ENCODE measurements at places on chromosomes 6 and 20.

- no peak for DNase-seq
These were observed 36.3 kb upstream of the SIRT5 start for GRCh38 chr6:13538084-13538483.

- no peak for DNase-seq
These were observed 11.7 kb downstream of the HCK start for GRCh38 chr20:32063695-32064094.

DNA sequence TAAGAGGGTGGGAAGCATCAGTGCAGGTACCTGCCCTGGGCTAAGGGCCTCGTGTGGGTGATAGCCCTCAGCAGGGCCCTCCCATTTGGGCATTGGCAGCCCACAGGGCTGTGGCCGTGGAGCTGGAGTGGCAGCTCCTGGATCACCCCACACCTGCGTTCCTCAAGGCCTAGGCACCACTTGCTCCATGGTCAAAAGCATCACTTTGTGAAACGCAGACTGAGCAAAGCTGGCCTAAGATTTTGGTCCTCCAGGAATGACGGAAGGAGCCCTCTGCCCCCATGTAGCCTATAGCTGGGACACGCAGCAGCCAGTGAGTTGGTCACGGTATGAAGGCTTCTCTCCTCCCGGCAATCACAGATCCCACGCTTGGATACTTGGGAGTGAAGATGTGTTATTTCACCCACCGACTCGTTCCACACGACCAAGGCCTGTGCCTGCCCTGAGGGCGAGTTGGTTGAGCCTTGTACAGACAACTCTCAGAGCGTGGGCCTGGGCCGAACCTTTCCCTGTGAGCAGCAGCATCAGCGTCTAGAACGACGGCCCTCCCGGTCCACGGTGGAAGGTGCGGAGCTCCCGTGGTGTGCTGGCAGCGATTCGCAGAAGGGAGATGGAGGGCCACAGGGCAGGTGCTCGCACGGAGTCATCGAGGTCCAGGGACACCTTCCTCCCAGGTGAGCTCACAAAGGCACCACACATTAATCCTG, 39.7 kb downstream of the THBS2 start:
- DNase-seq = no peak

DNA sequence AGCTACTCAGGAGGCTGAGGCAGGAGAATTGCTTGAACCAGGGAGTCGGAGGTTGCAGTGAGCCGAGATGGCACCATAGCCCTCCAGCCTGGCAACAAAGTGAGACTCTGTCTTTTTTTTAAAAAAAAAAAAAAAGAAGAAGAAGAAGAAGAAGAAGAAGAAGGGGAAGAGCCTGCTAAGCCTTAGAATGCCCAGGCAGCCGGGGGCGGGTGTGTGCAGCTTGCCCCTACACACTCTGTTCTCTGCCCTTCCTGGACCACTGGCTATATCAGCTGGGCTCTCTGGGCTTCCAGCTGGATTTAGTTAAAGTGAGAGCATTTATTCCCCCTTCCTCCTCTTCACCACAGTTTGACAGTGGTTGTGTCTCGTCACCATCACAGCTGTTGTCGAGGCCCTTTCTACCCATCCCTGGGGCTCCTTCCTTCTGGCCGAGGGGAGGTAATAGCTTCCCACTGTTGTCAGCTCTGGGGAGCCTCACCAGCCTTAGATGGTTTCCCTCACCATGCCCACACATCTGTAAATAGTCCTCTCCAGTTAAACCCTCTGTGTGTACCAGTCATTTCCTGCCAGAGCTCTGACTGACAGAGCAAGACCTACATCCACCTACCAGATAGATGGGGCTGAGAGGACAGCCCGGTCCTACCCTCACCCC, 77.6 kb downstream of the TRERF1 start:
- no peak for DNase-seq

DNA sequence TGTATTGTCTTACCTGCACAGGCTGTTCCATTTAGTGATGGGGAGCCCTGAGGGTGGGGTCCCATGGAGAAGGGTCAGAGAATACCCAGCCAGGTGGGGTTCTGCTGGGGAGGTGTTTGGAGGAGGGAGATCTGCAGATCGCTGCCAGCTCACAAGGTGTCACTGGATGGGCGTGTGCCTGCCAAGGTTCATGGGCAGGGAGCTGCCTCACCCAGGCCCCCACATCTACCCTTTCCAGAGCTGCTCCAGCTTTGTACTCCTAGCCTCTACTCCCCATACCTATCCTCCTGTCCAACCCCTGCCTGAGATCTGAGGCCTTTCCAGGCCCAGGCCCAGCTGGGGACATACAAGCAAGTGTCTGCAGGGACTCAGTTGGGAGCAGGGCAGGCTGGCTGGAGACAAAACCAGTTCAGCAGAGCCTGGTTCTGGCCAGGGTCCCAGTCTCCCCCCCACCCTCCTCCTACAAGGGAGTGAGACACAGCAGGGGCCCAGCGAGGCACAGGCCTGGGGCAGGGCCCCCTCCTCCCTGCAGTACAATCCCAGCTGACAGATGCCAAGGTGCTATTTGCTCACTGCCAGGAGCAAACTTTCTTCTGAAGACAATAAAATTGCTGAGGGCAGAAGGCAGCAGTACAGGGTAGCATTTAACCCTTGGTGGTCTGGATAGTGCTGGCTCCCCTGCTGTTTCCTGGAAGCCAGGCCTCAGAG, 19.7 kb downstream of the SPDEF start:
- no peak for DNase-seq

DNA sequence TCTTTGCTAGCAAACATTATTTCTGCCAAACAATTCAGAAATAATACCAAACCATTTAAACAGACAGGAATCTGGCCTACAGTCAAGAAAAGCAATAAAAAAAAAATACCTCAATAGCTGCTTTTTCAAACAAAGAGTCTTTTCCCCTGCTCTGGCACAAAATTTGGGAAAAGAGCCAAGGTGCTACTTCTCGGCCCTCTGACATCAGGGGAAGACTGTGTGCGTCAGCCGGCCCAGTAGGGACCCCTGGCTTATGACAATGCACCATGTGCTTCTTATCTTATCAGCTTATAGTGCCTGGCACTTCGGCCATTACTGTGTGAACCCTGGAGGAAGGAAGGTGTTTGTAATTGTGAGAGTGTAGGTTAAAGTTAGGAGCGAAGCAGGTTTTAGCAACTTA, 89.4 kb downstream of the PDE10A start:
- DNase-seq = no peak

GRCh38 chr6:46903175-46903574, 18.6 kb downstream of the ADGRF5 start:
- no peak for DNase-seq

GRCh38 chr20:13396022-13396421, 174.9 kb downstream of the ISM1 start:
- DNase-seq = no peak

DNA sequence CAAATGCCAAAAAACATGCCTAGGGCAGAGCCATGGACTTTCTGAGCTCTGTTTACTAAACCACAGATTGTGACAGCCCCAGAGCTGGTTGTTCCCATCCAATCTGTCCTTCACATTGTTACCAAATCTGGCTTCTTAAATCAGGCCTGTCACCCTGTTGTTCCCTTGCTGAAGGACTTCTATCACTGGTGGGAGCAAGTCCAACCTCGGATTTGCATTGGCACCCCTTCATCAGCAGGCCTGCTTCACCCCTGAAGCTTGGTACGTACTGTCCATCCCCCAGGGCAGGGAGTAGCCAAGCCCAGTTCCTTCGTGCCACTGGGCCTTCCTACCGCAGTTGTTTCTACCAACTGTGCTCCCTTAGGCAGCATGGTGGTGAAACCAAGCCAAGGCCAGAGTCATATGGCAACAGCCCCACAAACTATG, 357.3 kb upstream of the JARID2 start:
- DNase-seq = no peak

DNA sequence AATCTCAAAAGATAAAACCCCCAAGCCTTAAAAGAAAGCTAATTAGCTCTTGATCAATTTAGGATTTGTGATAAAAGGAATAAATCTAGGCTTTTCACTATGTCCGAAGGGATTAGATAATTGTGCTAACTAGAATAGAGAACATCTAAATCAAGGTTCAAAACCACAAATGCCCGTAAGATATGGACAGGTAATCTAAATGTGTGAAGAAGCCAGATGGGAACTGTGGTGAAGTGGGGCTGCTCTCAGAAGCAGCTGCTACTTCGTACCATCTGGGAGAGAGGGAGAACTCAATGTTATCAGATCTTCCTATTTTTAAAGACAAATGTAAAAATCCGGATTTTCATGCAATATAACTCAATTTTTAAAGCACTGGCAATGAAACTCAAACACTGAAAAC, 44.2 kb downstream of the NCOA6 start:
- no peak for DNase-seq

GRCh38 chr6:110332281-110332680, 25.9 kb downstream of the METTL24 start:
- no peak for DNase-seq

DNA sequence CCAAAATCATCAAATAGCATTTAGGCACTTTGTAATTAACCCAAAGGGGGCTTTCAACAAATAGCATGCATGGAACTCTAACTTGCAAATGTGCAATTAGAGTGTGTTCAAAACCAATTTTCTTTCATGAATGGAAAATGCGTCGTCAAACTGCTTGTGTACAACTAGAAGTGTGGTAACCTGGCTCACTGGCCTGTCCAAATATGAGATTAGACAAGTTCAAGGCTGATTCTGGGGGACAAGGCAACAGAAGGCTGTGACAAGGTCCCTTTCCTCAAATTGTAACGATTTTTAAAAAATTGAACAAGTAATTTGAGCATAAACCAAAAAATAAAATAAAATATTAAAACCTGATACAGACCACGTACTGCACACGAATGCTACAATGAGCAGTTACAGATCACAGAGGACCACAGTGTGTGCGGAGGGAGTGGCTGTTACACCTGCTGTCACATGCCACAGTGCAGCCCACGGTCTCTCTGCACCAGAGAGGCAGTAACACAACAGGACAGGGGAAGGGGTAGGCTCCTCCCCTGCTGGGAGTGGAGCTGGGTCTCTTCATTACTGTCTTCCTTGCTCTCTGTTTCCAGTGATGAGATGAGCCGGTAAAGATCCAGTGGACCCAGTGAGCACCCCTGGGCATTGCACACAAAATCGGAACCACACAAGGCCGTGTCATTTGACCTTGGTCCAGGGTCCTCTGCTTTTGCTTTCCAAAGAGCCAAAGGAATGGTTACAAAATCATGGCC, 252.2 kb upstream of the PDE10A start:
- DNase-seq = no peak

GRCh38 chr6:32972353-32973143, 4.2 kb downstream of the BRD2 start:
- DNase-seq = no peak

- no peak for DNase-seq
These were observed 38.5 kb downstream of the TBC1D7 start for GRCh38 chr6:13289789-13290318.

- DNase-seq = no peak
These were observed 174.8 kb downstream of the IBTK start for GRCh38 chr6:82072751-82073150.

GRCh38 chr6:7204726-7205125, 97.0 kb downstream of the RREB1 start:
- DNase-seq = no peak

- no peak for DNase-seq
These were observed 499.3 kb downstream of the CDKAL1 start for GRCh38 chr6:21033575-21034026.

GRCh38 chr6:108001696-108002231, 43.8 kb upstream of the SEC63 start:
- no peak for DNase-seq

GRCh38 chr6:140671926-140672325, 1297.5 kb upstream of the CITED2 start:
- DNase-seq = no peak

GRCh38 chr6:116278854-116279231, 887 bp downstream of the TSPYL1 start:
- DNase-seq = no peak

- DNase-seq = no peak
These were observed 1.5 kb upstream of the PMEPA1 start for GRCh38 chr20:57711311-57711712.

DNA sequence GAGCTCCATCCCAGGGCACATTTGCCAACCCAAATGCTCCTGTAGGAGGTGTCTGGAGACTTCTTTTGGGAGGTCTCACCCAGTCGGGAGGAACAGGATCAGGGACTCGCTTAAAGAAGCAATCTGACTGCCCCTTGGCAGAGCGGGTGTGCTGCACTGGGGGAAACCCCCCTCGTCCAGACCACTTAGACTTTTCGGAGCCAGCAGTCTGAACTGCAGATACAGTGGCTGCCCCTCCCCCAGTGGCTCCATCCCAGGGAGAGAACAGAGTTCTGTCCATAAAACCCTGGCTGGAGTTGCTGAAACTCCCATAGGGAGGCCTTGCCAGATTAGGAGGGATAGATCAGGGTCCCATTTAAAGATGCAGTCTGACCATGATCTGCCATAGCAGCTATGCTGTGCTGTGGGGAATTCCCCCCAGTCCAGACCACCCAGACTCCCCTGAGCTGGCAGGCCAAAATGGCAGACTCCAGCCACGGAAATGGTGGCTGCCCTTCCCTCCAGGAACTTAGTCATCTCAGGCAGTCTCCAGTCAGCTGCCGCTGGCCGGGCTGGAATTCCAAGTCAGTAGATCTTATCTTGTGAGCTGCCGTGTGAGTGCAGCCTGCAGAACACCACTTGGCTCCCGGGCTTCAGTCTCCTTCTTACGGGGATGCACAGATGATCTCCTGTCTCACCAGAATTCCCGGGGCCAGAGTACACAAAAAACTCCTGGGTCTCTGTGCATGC, 278.1 kb upstream of the SASH1 start:
- DNase-seq = no peak

DNA sequence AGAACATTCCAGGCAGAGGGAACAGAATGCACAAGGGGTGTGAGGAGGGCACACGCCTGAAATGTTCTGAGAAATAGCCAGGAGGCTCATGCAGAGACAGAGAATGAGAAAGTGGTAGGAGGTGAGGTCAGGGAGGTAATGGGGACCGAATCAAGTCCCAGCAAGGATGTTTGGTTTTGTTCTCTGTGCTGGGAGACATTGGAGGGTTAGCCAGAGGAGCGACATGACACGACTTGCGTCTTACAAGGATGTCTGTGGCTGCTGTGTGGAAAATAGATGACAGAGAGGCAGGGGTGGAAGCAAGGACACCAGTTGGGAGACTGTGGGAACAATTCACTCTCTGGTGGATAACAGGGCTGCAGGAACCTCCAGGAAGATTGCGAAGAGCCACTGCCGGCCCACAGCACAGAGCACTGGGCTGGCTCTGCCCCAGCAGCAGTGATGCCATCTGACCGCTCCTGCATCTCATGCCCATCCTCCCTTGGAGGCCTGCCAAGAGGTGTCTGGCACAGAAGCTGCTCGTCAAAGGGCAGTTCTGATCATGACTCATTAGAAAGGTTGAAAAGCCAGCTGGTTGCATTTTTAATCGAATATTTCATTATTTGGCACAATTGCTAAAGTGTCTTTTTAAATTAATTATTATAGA, 57.7 kb upstream of the CD83 start:
- no peak for DNase-seq

GRCh38 chr6:43683708-43684455, 3.7 kb downstream of the MRPS18A start:
- DNase-seq = no peak

GRCh38 chr6:138194287-138194686, 24.0 kb downstream of the PBOV1 start:
- no peak for DNase-seq

DNA sequence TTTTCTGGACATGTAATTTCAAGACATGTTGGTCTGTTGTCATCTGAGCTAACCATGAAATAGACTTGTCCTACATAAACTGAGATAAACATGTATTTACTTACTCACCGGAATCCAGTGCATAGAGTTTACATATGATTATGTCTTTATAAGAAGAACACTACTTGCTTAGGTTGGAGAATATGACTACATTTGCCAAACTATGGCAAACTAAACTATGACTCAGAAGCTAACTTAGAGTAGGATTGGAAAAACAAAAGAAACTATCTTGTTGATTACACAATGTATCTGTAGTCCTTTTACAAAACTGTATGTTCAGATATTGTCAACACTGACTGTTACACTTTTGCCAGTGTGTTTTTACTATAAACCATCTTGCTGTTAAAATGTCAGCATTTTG, 113.3 kb downstream of the CRYBG1 start:
- no peak for DNase-seq

Data from stimulated activated CD4-positive, alpha-beta T cell treated with anti-CD3 and anti-CD28 coated beads, Interleukin-12 subunit alpha, Interleukin-12 subunit beta, amount 100 ng/mL, for 48 hours (primary cell).